ENCODE measurements at places on chromosomes 2 and 18.

- DNase-seq = no peak
Measured at GRCh38 chr2:30231996-30232800, 864 bp downstream of the LBH start.

DNA sequence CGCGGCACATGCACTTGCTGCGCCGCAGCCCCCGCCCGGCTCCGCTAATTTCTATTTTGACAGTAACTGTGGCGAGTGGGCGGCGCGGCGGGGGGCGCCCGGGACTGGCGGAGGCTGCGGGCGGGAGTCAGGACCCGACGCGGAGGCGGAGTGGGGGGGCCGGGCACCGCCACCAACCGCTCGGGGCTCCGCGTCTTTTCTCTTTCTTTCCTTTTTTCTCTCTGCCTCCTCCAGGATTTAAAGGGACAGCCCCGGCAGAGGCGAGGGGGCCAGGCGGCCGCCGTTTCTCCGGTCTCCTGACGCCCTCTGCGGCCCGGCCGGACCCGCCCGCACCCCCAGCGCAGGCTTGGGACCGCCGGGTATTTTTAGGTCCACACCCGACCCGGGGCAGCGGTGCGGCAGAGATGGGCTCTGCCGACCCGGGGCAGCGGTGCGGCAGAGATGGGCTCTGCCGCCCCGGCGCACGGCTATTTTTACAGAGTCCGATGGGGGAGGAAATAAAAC lies 460 bp upstream of the ZBTB7C start:
- DNase-seq = no peak

- DNase-seq = no peak
Measured at GRCh38 chr2:218471036-218471435, 52.1 kb downstream of the VIL1 start.

DNA sequence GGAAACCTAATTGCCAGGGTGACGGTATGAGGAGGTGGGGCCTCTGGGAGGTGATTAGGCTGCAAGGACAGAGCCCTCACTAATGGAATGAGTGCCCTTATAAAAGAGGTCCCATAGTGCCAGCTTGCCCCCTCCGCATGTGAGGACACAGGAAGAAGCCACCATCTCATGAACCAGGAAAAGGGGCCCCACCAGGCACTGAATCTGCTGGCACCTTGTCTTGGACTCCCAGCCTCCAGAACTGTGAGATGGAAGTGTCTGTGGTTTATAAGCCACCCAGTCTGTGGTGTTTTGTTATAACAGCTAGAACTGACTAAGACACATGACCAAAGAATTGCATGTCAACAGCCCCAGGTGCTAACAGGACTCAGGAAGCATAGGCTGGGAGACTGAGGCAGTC lies 214.3 kb downstream of the MGAT5 start:
- DNase-seq = no peak

- no peak for DNase-seq
Measured at GRCh38 chr2:171013851-171014250, 84.8 kb downstream of the GORASP2 start.

DNA sequence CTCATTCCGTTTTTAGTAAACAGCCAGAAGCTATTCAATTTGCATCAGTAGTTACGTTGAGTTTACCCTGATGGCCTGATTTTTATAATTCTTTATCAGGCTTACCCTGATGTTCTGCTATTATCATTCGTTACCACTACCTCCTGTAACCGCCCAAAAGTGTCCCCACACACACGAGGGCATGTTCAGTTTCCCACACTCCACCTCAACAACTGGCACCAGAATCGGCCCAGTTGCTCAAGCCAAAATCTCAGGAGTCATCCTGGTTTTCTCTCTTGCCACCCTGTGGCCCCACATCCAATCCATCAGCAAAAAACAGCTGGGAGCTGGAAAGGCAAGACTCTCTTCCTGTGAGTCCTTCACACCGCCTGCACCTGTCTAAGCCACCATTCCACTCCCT lies 102.9 kb upstream of the RAB6C start:
- DNase-seq = no peak

- DNase-seq = no peak
Measured at GRCh38 chr2:178263159-178263860, 69.0 kb downstream of the OSBPL6 start.

DNA sequence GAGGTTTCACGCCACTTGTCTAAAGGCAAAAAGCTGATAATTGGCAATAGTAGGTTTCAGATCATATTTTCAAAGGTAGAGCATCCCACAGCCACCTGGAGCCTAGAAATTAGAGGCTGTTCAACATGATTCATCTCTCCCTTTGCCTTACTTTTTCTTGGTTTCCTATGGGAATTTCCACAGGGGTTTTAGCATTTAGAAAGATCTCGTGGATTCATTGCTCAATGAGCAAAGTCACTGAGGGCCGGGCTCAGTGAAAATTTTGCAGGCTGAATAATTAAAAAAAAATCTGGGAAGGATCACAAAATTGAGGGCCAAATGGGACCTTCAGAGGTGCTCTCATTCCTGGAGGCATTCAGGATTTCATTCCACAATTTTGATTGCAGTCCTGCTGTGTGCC lies 137.1 kb downstream of the VAPA start:
- no peak for DNase-seq

DNA sequence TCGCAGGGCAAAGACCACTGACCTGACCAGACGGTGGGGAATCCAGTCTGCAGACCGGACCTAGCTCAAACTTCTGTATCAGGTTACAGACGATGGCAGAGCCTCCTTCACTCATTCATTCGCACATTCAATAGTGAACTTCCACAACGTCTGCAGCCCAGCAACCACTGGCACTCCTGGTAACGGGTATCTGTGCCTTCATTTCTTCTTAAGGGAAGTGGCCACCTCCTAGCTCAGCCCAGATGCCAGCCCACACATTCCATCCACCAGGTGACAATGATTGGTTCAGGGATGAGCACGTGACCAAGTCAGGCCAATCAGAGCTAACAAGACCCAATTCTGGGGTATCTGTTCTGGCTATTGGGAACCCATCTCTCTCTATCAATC lies 15.9 kb upstream of the ARMC9 start:
- no peak for DNase-seq

GRCh38 chr18:76875390-76876325 lies 53.3 kb downstream of the ZNF236 start:
- no peak for DNase-seq

GRCh38 chr2:143182649-143183048 lies 53.4 kb downstream of the ARHGAP15 start:
- no peak for DNase-seq

- DNase-seq = no peak
Measured at GRCh38 chr2:195561116-195561921, 95.7 kb upstream of the SLC39A10 start.

GRCh38 chr2:96769814-96770213 lies 9.1 kb downstream of the CNNM4 start:
- DNase-seq = no peak

GRCh38 chr2:162424816-162425215 lies 80.9 kb downstream of the GCA start:
- no peak for DNase-seq

GRCh38 chr2:62505109-62505749 lies 766 bp downstream of the TMEM17 start:
- no peak for DNase-seq

GRCh38 chr2:12240206-12240605 lies 476.5 kb upstream of the TRIB2 start:
- DNase-seq = no peak

- no peak for DNase-seq
Measured at GRCh38 chr2:57888463-57888862, 158.1 kb upstream of the VRK2 start.

DNA sequence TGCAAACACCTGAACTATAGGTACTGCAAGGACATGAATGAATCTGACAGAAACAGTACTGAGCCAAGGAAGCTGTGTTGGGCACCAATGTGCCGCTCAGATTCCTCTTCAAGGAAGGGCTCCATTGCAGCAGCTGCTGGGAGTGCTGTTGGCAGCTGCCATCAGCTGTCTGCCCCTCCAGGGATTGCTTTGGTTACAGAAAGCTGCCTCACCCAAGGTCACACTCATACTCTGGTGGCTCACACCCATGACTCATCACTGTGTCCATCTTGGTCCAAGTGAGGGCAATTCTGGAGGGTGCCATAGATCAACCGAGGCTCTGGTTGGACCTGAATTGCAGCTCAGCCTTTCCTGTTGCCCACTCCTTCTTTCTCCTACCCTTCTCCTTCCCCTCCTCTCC lies 24.4 kb upstream of the TRPM8 start:
- DNase-seq = no peak

GRCh38 chr18:67268530-67268929 lies 248.0 kb downstream of the DSEL start:
- no peak for DNase-seq

- no peak for DNase-seq
Measured at GRCh38 chr2:5691985-5692529, at the start of gene SOX11. Gene SOX11 (plus strand): TSS chr2:5692384. CDS start chr2:5692722, 338 bp downstream.

All from cerebellar nuclear complex (tissue), 1 donor.